WTC11 (cell line): ENCODE measurements at places on chromosomes 6 and 20.

GRCh38 chr6:39948199-39948791, 14.0 kb upstream of the MOCS1 start:
- DNase-seq = no peak

GRCh38 chr6:90940812-90941481, 354.1 kb upstream of the MAP3K7 start:
- DNase-seq = no peak

GRCh38 chr6:155224618-155225017, 39.2 kb upstream of the CLDN20 start:
- no peak for DNase-seq

DNA sequence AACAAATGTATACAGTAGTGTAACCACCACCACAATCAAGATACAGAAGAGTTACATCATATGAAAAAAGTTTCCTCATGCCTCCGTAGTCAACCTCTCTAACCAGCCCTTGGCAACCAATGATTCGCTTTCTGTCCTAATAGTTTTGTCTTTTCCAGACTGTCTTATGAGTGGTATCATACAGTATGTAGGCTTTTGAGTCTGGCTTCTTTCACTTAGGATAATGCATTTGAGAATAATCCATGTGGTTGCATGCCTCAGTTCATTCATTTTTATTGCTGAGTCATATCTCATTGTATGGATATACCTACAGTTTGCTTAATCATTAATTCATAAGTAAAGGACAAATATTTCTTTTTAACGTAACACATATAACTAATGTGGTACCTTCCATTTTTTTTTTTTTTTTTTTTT, 86.4 kb upstream of the RIPOR2 start:
- no peak for DNase-seq

GRCh38 chr6:36200154-36200891, 3.8 kb downstream of the BRPF3 start:
- no peak for DNase-seq
